ENCODE measurements at places on chromosomes 11 and 22.
A peak's percentile ranks its signal among the peaks of the same experiment; 100 is the strongest.

- no peak for DNase-seq
Measured at GRCh38 chr11:24046731-24047130, 450.1 kb upstream of the LUZP2 start.

DNA sequence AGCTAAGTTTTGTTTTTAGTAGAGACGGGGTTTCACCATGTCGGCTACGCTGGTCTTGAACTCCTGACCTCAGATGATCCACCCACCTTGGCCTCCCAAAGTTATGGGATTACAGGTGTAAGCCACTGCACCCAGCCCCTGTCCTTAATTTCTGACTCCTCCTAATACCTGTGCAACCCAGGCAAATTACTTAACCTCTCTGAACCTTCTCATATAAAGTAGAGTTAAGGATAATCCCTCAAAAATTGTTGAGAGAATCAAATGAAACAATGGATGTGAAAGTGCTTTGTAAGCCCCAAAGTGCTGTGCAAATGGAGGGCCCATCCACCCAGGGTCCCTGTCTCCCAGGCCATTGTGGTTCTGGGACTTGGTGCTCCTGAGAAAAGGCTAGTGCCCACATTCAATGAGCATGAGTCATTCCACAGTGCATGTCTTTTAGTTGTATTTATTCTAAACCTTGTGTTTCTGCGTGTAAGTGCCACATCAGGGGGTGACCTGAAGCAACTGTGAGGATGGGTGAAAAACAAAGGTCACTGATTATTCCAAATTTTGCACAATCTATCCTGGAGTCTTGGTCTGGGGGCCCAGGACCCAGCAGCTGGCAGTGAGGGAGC is 61.4 kb upstream of the PTPRJ start:
- peak; percentile 63 for DNase-seq

DNA sequence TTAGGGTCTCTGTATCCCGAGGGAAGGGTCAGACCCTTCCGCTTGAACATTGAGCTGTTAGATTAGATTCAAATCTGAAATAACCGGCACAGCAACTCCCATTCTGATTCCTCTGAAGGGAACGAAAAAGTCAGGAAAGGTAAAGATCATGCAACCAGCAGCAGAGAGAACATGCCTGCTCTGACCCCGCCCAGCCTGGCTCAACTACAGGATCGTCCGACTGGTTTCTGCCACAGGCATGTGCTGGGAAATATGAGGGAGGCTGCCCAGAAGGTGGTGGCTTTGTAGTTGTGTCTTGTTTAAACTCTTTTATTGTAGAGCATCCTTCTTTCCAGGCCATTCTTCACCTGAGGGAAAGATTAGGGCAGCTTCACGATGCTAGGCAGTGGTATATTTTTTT is 5.0 kb upstream of the MTNR1B start:
- DNase-seq, result no peak

DNA sequence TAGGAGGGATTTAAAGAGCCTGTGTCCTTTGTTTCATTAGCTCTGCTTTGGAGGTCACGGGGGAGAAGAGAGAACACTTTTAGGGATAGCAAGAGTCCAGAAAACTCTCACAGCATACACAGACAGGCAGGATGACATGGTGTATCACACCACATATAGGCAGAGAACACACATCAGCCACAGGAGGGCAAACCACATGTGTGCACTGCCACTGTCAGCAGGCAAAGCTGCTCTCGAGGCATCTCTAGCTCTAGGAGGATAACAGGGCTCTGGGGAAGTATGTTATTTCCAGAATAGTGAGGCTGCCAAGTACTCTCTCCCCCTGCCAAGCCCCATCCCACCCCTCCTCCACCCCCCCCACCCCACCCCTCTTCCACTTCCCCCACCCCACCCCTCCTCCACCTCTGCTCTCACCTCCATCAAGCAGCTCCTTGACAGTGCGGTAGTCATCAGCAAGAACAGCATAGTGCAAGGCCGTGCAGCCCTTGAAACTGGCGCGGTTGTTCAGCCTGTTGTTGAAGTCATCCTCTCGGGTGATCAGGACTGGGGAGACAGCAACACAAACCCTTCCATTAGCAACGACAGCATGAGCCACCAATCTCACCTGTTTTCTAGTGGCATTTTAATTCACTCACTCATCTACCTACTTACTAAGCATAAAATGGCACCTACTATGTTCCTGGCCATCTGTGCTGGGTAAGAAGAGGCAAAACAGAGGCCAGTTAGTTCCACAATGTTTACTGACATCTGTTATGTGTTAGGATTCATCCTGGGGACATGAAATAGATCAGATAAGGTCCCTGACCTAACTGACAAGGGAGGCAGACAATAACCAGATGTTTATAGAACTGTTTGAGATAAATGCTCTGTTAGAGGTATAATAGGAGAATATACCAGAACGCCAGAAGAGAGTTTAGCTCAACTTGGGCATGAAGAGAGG is 75.6 kb downstream of the CLPB start:
- DNase-seq, result no peak

- DNase-seq, result peak; percentile 89
Measured at GRCh38 chr11:114195981-114196731, 100.0 kb upstream of the NNMT start.

- DNase-seq, result no peak
Measured at GRCh38 chr11:34866375-34866774, 49.8 kb downstream of the APIP start.

DNA sequence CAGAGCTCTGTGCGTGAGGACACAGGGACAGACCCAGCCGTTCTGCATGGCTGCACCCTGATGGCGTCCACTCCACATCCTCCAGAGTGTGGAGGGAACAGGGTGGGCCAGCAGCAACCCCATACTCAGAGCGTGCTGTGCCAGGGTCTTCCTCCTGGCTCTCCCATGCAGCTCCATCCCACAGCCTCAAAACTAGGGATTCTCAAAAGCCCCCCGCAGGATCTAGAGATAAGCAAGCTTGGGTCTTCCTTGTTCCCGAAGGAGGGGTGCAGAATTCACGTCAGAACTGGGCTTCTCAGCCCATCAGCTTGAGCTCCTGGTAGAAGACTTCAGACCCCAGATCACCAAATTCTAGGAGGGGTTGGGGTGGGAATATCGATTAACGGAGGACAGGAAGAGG is 858.8 kb downstream of the TBC1D22A start:
- no peak for DNase-seq

GRCh38 chr11:115653076-115653475 is 148.9 kb upstream of the CADM1 start:
- DNase-seq, result peak; percentile 84

DNA sequence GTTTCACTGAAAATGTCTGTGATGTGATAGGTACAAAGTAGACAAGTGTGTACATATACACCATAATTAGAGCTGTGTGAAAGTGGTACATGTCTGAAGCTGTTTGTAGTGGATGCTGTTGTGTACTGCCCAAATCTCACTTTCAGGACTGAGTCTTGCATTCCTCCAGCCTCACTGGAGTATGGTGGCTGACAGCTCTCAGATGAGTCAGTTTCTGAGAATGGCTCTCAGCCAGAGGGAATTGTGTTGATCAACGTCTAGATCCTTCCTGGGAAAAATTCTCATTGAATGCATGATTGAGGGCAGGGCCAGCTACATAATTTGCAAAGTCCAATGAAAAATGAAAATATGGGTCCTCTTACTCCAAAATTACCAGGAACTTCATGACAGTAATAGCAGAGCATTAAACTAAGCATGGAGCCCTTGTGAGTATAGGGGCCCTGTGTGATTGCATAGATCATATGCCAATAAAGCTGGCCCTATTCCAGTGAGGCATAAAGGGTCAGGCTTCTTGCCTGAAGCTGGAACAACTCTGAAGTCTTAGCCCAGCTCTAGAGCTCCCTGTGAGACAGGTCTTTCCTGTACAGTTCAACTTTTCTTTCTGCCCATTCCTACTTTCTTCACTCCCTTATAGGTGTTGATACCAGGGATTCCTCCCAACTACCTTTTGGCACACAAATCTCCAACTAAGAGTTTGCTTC is 10.8 kb upstream of the CYP2R1 start:
- DNase-seq, result peak; percentile 80

DNA sequence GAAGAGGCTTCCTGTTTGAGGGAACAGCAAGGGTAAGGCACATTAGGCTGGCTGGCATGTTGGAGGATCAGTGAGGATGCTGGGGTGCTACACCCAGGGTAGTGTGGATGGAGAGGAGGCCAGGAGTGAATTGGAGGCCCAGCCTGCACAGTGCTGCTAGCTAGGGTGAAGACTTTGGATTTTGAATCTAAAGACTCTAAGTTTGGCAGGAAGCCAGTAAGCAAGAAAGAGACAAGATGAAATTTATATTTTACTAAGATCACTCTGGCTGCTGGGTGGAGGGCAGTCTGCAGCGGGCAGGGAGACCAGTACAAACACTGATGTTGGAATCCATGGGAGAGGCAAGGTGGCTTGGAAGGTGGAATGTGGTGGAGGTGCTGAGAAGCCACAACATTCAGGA is 43.6 kb downstream of the TSPAN18 start:
- DNase-seq, result no peak

DNA sequence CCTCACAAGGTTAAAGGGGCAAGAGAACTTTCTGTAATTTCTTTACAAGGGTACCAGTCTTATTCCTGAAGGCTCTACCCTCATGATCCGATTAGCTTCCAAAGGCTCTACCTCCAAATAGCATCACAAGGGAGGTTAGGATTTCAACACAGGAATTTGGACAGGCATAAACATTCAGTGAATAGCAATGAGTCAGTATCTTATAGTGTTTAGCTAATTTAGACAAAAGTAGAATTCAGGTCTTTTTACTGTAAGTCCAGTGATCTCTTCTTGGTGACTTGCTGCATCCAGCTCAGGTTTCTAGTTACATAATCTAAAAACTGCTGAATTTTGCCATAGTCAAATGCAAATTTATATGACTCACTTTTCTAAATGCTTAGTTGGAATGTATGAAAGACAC is 1995.6 kb upstream of the RAG2 start:
- DNase-seq, result no peak

GRCh38 chr22:22944268-22944985 is 56.8 kb downstream of the IGLL5 start:
- DNase-seq, result no peak

DNA sequence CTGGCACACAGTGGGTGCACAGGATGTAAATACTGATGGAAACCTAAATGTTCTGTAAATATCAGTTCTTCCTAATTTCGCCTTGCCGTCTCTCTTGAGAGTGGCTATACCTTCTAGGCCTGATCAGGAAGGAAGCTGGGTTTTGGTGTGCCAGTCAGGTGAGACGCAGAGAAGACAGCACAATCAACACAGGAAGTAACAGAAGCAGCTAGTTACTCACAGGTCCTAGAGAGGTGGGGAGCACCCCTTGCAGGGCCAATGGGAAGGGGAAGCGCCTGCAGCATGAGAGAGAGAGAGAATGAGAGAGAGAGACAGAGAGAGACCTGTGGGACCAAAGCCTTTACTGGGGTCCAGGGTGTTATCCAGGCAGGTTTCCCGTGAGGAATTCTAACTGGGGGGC is 80.8 kb downstream of the FBLN1 start:
- peak; percentile 34 for DNase-seq

GRCh38 chr22:46788441-46789172 is 26.2 kb downstream of the TBC1D22A start:
- no peak for DNase-seq

- DNase-seq, result no peak
Measured at GRCh38 chr11:2673250-2673610, 26.6 kb downstream of the KCNQ1OT1 start.

- DNase-seq, result no peak
Measured at GRCh38 chr11:124864176-124864891, 898 bp upstream of the ROBO3 start.

DNA sequence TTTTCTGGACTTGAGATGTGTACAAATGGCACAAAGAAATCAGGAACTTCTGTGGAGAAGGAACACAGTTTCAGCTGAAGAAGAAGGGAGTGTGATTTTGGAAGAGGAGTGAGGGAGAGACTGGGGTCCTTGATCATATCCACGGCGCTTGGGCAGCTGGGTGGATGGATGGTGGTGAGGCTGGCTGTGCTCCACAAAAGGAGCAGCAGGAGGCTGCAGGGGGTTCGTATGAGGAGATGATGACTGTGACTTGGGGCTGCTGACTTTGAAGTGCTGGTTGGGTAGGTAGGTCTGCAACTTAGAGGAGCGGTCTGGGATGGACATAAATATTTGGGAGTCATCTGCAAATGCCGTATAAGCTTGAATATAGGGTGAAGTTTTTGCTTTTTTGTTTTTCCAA is 1.3 kb upstream of the DCHS1 start:
- DNase-seq, result no peak

GRCh38 chr11:104001561-104002056 is 34.8 kb upstream of the DDI1 start:
- no peak for DNase-seq

- no peak for DNase-seq
Measured at GRCh38 chr11:77886401-77886800, 65.5 kb downstream of the AAMDC start.

DNA sequence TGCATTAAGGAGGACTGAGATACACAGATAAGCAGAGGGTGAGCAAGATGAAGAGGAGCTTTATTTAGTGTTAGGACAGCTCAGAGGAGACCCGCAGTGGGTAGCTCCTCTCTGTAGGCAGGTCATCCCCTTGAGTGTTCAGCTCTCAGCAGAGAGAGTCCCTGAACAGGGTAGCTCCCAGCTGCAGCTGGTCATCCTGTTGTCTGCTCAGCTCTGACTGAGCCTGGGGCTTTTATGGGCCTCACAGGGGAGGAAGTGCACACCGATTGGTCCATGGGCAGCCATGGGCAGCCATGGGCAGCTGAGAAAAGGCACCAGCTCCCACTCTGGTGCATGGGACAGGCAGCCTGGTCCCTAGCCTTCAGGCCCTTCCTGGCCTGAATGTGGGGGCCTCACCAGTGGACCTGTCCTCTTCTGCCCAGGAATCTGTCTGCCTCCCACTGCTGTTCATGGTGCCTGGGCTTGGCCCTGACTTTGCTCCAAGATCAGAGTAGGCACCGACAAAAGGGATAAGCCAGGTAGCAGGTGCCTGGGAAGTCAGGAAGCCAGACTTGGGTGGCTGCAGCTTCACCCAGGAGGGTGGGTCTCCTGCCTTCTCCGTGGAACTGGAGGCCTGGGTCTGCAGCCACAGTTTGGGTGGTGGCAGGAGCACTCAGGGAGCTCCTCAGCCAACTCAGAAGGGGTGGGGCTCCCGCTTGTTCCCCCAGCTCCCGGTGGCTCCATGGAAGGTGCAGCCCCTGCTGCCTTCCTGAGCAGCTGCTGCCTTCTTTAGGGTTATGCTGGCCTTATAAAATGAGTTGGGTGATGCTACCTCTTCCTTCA is 54.7 kb downstream of the MYEOV start:
- DNase-seq, result no peak

- peak; percentile 80 for DNase-seq
Measured at GRCh38 chr11:111913997-111914396, 1.5 kb downstream of the HSPB2 start.

DNA sequence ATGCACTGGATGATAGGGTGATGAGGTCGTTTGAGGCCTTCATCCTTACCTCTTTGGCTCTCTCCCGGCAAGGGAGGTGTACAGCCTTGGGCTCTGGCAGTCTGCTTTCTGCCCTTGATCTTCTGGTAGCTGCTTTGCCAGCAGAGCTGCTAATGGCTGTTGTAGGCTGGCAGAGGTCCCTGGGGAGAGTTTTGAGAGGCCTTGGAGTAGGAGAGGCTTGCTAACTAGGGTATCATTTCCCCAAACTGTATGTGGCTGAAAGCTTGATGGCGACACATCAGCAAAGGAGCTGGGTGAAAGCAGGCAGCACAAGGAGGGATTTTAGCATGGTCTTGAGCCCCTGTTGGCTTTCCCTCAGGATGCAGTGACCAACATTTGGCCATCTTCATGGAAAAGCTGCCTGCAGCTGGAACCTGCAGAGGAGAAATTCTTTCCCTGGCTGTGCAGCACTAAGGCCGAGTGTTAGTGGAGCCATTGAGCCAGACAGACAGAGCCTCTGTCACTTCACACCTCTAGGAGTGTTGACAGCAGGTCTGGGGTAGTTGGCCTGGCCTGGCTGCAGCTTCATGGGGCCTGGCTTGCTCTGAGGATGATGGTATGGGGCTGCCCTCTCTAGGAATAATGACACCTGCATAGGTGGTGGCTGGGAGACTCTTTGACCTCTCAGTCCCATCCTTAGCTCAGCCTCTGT is 3.5 kb upstream of the AMPD3 start:
- no peak for DNase-seq

Measured in kidney tubule cell (primary cell).